ENCODE measurements at places on chromosomes 6 and 20.

DNA sequence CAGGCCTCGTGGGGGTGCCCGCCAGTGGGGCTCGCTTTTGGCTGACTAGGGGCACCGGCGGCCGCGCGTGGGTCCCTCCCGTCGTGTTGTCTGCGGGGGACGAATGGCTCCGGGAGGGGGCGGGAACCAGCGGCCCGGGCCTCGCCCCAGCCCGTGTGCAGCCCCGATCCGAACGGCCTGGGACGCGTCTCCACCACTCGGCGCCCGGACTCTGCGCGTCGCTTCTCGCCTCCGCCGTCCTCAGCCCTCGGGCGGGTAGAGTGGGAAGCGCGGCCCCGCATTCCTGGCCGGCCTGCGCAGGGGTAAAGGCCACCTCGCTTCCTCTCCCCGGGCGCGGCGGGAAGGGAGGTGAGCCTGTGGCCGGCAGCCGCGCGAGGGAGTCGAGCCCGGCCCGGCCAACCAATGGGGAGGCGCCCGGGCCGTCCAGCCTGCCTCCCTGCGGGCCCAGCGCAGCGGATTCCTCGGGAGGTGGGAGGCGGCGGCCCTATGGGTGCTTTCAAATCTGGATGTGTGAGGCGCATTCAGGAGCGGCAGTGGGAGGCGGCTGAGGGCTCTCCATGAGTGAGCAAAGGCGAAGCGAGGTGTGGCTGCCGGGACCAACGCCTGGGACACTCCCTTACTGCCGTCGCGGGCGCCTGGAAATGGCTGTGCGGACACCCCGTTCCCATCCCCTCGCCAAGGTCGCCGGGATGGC, 1.1 kb upstream of the ZBTB46 start:
- peak; percentile 83 for DNase-seq

GRCh38 chr20:34493646-34494045, 22.6 kb upstream of the DYNLRB1 start:
- DNase-seq = no peak

DNA sequence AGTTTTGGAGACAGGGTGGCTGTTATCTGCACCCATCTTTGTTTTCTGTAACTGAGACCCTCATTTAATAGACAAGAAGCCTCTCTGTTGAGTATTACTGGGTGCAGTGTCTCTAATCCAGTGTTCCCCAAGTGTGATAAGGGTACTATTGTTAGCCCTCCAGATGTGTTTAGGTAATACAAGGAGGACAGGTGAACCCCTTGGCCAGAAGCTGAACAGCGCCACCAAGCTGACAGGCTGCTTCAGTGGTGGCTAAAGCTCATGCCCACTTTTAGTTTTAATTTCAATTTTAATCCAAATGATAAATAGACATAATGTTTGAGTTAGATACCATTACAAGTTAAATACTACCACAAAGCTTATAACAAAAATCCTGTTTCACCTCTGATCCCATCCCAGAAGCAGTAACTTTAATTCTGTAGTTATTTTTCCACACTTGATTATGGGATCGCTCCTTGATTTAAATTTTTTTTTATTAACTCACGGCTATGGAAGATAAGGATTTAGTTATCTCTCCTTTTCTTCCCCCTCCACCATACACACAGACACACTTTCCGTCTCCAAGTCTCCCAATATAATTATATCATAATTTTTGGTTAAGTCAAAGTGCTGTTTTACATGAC, 8.4 kb upstream of the STK35 start:
- peak; percentile 64 for DNase-seq

- DNase-seq = peak; percentile 71
These were observed 57.4 kb downstream of the ARHGAP40 start for GRCh38 chr20:38658879-38659596.

DNA sequence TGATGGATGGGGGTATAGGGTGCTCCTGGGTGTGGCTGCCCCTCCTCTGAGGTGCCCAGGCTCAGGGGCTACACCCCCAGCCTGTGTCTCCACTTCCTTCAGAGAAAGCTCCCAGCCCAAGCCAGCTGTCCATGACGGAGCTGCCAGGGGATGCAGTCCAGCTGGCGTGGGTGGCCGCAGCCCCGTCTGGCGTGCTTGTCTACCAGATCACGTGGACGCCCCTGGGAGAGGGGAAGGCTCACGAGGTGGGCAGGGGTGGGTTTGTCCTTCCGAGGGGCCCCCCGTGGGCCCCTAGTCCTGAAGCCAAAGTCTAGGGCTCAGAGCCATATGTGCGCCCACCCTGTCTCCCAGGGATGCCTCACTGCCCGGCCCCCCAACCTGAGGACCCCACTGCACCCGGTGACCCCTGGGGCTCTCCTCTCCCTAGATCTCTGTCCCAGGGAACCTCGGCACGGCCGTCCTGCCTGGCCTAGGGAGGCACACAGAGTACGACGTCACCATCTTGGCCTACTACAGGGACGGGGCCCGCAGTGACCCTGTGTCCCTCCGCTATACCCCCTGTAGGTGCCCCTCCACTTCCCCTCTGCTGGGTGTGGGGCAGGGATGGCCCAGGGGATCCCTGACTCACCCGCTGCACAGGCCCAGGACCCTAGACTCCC, 19.8 kb downstream of the COL20A1 start:
- DNase-seq = no peak

DNA sequence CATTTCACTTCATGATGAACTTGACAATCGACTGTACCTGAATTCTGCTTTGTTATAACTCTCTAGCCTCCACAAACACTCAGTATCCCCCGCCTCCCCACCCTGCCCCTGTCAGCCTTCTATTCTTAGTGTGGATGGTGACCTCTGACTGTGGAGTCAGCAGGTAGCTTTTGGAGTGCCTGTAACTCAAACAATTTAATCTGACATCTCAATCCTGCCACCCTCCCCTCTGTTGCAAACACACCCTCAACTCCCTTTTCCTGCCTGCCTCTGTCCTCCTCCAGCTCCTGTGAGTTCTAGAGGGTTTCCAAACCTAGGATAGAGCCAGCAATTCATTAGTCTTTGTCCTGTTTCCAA, 20.3 kb downstream of the DAAM2 start:
- no peak for DNase-seq

GRCh38 chr20:13006825-13007224, 1.9 kb upstream of the SPTLC3 start:
- no peak for DNase-seq

DNA sequence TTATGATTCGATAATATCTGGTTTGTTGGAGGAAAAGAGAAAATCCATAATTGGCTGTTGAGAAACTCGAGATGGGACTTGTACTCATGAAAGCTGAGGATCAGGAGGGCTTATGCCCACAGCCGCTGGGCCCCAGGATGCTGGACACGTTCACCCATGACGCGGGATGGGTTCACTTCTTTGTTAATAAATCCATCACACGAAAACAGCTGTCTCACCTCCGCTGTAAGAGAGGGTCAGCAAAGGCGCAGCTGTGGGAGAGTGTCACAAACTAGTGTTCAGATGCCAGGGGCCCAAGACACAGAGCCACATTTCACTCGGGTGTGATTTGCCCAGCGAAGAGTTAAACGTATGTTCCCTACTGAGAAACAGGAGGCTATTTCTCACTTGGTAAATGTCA, 315.1 kb downstream of the THBS2 start:
- no peak for DNase-seq

Measured in neural progenitor cell (in vitro differentiated cells).